ENCODE measurements at places on chromosomes 16 and 17.
A peak's percentile ranks its signal among the peaks of the same experiment; 100 is the strongest.

- DNase-seq, result peak; percentile 44
Measured at GRCh38 chr16:66751053-66751302, 431 bp downstream of the DYNC1LI2 start.

DNA sequence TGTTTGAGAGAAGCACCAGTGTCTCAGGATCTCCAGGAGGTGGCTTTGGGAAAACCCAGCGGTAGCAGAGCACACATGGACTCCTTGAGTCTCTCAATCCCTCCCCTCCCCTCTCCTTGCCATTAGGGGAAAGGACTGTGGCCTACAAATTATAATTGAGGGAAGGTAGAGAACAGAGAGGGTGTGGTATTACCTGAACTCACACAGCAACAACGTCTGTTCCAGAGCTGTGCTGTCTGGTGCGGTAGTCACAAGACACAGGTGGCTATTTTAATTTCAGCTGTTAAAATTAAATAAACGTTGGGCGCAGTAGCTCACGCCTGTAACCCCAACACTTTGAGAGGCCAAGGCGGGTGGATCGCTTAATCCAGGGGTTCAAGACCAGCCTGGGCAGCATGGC, 110.2 kb downstream of the ABCC6 start:
- no peak for DNase-seq

- no peak for DNase-seq
Measured at GRCh38 chr17:31294820-31295488, 2.1 kb downstream of the OMG start.

DNA sequence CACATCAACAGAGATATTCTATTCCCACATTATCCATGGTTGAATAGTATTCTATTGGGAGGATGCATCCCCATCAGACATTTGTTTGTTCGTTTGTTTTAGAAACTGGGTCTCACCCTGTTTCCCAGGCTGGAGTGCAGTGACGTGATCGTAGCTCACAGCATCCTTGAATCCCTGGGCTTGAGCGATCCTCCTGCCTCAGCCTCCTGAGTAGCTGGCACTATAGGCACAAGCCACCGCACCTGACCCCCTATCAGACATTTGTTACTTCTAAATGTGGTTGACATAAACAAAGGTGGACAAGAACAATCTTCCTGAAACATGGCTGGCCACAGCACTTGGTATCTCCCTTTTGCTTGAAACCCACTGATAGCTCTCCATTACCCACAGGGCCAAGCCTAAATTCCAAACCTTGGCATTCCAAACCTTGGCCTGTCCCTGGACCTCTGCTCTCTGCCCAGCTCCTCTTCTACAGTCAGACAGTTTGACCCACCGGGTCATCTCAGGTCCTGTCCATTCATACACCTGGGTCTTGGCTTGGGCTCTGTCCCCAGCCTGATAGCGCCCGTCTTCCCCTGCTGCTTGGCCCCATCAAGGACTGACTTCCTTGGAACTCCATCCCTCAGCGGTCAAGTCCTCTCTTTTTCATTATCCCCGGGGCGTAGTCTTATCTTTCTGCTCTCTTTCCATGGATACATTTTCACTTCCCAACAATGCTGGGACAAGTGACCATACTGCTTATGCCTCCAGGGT, 1.5 kb upstream of the PRR29 start:
- DNase-seq, result no peak

DNA sequence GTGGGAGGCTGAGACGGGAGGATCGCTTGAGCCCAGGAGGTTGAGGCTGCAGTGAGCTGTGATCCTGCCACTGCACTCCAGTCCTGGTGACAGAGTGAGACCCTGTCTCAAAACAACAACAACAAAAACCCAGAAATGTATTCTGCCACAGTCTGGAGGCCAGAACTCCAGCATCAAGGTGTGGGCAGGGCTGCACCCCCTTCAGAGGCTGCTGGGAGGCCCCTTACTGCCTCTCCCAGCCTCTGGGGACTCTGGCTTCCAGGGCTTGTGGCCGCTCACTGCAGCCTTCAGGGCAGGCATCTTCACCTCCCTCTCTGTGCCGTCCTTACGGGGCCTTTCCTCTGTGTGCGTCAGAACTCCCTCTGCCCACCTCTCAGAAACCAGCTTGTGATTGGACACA, 209.4 kb upstream of the GSE1 start:
- peak; percentile 1 for DNase-seq

- DNase-seq, result peak; percentile 72
Measured at GRCh38 chr17:10737168-10737622, 7.4 kb upstream of the TMEM220 start.

DNA sequence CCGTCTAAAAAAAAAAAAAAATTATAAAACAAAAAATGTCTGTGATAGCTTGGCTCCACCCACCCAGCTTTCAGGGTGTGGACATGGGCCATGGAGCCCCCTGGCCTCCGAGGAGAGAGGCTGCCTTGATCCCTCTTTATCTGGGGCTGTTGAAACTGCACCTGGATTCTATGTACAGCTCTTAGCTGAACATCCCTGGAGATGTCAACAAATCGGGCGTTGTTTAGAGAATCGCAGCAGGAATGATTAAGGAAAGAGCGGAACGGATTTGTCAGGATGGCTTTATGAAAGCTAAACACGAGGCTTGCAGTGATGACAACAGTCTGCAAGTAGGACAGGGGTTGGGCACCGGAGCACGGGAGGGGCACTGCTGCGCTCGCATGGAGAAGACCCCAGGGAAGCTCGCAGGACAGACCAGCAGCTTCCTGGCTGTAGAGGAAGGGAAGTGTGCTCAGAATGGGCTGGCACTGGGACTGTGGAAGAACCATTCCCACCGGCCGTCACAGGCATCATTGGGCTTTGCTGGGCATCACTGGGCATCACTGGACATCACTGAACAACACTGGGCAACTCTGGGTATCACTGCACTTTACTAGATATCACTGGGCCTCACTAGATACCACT, 195.8 kb upstream of the FOXF1 start:
- DNase-seq, result no peak

DNA sequence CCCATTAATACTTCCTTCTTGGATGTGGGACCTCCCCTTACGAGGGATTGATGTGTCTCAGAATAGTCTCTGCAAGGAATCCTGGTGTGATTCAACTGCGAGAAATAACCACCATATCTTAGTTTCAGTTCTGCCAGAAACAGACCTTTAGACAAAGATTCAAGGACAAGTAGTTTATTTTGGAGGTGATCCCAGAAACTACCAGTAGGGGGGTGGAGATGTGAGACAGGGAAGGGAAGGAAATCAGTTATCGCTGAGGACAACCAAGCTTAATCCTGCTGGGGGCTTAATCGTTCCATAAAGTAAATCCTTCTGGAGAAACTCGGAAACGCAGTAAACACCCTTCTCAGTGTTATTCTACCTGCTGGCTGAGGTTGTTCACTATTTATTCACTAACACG, 5.0 kb upstream of the SDR42E1 start:
- DNase-seq, result peak; percentile 71

GRCh38 chr17:36921095-36921851, 16.0 kb upstream of the LHX1 start:
- DNase-seq, result peak; percentile 96

DNA sequence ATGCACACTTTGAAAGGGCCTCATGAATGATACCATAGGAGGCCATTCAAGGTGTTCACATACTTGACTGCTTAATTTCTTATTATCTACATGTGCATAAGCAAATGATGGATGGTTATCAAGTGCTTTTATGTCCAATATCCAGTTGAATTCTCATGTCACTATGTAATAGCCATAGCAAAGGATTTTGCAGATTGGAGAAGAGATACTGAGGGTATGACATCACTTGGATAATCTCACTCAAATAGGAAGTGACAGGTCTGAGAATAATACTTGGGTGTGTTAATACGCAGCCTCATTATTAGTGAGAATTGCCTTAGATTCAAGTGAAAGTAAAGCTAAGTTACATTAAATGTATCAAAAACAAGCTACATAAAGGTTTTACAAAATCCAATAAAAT, 1208.6 kb downstream of the CDH11 start:
- no peak for DNase-seq

DNA sequence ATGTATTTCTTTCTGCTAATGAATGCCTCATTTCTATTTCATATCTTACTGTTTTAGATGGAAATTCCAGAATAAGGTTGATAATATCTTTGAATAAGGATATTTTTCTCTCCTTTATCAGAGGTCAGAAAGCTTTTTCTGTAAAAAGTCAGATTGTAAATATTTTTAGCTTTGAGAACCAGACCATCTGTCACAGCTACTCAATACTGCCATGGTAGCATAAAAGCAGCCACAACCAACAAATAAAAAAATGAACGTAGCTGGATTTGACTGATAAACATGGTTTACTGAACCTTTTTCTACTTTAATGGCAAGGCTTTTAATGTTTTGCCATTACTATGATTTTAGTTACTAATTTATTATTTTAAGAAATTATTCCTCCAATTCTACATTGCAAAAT, 217.4 kb upstream of the COX10 start:
- DNase-seq, result no peak

DNA sequence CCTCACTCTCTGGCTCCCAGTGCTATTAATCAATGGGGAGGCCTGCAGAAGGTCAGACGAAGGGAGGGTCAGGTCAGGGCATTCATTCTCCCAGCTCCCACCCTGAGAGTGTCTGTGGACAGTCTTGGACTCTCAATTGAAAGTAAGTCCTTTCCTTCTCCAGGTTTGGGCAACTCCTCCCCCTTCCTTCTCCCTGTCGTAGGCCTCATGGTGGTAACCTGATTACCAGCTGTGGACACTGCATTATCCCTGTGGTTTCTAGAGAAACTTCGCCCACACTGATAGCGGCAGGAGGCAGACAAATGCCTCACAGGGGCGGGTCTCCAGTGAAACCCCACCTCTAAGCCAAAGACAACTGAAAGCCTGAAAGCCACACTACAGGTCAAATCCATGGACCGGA, 57.7 kb upstream of the SLC25A19 start:
- peak; percentile 30 for DNase-seq

- no peak for DNase-seq
Measured at GRCh38 chr17:73628642-73629552, 15.3 kb downstream of the SDK2 start.

GRCh38 chr17:36142235-36142634, 34.2 kb downstream of the TBC1D3B start:
- no peak for DNase-seq

DNA sequence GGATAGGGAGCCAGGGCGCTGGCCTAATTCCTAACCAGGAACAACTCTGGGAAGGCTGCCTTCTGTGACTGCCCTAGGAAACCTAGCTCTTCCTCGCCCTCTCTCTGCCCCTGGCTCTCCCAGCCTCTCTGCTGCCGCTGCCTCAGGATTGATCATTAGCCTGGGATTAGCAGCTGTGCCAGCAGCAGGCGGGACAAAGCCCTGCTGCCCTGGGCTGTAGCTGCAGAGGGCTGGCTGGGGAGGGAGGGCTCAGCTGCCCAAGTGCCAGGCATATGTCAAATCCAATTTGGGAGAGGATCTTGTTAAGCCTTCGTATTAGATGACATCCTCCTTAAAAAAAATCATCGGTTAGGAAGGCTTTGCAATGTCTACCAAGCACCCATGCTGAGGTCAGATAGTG, 144.8 kb upstream of the CCL2 start:
- DNase-seq, result no peak
